ENCODE measurements at places on chromosomes 7 and 10.

- DNase-seq: no peak
Measured at GRCh38 chr7:32779167-32779566, 112.4 kb downstream of the KBTBD2 start.

GRCh38 chr7:123415625-123416024 lies 118.8 kb downstream of the IQUB start:
- DNase-seq: no peak

DNA sequence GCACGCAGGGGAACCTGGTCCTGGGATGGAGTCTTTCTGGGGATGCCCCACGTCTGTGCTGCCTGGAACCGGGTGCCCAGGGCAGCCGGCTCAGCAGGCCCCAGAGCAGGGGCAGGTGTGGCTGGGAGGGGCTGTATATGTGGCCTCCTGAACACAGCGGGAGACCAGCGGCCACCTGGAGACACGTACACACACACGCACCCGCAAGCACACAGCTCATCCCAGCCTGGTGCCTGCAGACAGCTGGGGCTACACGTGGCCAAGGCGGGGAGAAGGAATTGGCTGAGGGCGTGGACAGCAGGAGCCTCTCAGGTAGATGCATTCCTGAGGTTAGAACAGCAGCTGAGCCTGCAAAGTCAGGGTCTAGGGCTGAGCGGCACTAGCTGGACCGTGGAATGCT lies 14.0 kb downstream of the ADAM8 start:
- DNase-seq: no peak

DNA sequence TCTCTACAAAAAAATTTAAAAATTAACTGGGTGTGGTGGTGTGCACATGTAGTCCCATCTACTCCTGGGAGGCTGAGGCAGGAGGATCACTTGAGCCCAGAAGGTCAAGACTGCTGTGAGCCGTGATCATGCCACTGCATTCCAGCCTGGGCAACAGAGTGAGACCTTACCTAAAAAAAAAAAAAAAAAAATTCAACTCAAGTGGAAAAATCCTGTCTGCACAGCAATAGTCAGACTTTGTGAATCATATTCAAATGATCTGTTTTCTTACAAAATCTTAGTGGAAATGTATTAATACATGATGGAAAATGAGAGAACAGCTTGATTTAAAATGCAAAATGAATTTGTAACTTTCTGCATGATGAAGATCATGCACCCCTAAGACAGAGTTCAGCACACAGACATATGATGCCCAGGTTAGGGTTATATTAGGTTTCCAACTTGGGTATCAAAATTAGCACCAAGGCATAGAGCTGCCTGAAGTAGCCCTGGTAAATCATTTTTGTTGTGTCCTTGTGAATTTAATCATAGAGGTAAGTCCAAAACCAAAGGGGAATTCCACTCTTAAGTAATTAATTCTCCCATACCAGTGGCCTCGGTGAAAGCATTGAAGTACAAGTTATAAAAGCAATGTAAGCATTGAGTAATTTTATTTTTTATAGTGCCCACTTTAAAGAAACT lies 93.8 kb downstream of the ADD3 start:
- no peak for DNase-seq

GRCh38 chr10:75428434-75429158 lies 2.8 kb upstream of the LRMDA start:
- DNase-seq: no peak

GRCh38 chr7:73521636-73522104 lies 423 bp downstream of the BAZ1B start:
- DNase-seq: no peak

- DNase-seq: peak; percentile 5
Measured at GRCh38 chr7:87934699-87935383, 790 bp downstream of the ADAM22 start.

DNA sequence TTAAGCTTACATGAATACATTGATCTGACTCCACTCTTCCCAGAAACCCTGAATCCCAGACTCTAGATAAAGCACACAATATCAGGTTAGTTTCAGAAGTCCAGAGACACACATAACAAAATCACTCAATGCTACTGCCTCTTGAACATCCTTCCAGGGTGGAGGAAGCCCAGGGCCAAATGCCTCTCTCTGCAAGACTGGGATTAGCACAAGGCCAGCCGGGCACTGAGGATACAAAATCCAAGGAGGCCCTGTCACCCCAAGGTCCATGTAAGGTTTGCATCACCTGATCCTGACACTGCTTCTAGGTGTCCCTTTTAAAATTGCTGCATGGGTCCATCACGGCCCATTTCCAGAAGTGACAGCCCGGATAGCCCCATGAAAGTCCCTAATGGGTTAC lies 2.6 kb upstream of the PLXNA4 start:
- DNase-seq: no peak

GRCh38 chr7:18913106-18913505 lies 204.3 kb downstream of the TWIST1 start:
- DNase-seq: no peak

- no peak for DNase-seq
Measured at GRCh38 chr7:4906682-4907081, 23.2 kb upstream of the RADIL start.

DNA sequence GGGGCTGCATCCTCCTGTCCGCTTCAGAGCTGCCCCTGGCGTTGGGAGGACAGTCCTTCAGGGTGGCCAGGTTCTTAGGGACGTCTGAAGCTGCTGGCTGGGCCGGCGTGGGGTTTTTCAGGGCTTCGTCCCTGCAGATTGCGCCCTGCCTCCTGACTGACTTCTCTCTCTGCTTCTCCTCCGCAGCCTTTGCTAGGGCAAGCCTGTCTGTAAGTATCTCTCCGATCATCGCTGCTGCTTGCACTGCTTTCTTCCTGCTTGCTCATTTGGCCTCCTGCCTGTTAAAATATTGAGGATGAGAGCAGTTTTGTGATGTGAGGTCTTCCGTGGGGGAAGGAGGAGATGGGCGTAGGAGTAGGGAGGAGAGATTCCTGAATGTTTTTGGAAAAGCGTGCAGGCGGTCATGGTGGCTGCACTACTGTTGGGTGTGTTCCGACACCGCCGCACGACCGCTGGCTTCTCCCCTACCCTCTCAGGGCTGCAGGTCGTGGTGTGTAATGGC lies 25.3 kb downstream of the PFKFB3 start:
- DNase-seq: no peak

DNA sequence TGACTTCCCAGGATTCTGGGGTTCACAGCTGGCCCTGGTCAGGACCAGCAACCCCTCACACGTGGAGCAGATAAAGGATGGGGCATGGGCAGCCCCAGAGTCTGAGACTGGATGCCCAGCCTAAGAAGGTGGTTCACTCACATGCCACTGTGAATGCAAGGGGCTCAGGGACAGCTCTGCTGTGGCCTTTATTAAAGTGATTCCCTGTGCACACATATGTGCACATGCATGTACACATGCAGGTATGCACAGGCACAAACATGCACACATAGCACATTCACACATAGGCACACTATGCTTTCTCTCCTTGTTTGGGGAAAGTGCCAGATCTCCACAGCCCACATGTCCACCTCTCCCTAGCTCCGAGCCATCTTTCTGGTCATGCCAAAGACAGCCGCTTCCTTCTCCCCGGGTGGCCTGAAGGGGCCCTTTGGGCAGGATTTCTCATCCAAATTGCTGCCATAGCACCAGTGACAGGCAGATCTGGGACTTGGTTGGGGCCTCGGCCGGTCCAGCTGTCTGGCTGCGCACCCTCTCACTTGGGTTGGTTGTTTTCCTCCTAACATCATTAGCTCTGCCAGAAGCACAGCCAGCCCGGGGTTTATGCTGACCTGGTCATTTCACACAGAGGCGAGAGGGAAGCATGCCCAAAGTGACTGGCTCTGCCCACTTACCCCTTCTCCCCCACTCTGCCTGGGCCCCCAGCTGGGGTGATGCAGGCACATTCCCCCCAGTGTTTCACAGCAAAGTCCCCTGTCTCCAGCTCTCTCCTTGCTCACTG lies 1.4 kb downstream of the GCK start:
- no peak for DNase-seq

- no peak for DNase-seq
Measured at GRCh38 chr7:41685684-41686083, 17.2 kb downstream of the INHBA start.

DNA sequence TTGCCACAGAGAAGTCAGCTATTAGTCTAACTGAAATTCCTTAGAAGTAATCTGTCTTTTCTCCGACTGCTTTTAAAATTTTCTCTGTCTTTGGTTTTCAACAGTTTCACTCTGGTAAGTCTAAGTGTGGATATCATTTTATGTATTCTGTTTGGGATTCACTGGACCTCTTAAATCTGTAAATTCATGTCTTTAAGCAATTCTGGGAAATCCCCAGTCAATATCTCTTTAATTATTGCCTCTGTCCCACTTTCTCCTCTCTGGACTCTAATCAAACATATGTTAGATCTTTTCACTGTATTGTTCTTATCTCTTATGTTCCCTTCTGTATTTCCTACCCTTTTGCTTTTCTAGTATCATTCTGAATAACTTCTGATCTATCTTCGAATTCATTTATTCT lies 29.9 kb downstream of the CFAP43 start:
- no peak for DNase-seq

DNA sequence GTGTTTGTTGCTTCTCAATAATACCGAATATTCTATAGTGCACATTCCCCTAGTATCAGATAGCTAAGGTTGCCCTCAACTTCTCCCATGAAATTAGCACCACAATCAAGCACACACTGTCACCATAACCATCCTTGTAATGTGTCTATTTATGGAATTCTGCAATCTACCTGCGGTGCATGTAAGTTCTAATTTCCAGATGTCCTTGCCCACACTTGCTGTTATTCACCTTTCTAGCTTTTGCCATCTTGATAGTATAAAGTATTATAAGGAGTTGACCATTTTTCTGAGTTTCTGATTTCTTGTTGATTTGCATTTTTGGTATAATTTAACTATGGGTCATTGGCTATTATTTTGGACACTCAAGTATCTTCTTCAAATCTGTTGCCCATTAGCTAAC lies 490.1 kb upstream of the GALNT17 start:
- DNase-seq: no peak

GRCh38 chr7:2354939-2355704 lies 495 bp downstream of the EIF3B start:
- no peak for DNase-seq

DNA sequence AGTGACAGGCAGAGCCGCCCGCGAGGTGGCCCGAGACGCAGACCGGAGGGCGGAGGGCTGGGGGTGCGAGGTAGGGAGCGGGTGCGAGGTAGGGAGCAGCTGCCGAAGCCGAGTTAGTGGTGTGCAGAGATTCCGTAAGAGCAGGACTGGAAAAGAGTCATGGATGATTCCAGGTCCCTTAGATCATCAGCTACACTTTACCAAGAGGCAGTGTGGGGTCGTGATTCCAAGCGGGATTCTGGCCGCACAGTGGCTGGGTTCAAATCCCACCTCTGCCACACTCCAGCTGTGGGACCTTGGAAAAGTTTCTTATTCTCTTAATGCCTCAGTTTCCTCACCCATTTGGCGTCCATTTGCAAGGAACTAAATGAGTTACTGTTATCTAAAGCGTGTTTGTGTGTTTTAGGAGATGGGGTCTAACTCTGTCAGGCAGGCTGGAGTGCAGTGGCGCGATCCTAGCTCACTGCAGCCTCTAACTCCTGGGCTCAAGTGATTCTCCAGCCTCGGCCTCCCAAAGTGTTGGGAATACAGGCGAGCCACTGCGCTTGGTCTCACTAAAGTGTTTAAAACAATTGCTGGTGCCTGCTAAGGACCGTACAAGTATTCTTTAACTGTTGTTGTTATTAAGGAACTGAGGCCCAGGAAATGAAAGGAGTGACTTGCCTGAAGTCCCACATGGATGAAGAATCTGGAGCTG lies 1.1 kb downstream of the NDUFB2 start:
- no peak for DNase-seq

DNA sequence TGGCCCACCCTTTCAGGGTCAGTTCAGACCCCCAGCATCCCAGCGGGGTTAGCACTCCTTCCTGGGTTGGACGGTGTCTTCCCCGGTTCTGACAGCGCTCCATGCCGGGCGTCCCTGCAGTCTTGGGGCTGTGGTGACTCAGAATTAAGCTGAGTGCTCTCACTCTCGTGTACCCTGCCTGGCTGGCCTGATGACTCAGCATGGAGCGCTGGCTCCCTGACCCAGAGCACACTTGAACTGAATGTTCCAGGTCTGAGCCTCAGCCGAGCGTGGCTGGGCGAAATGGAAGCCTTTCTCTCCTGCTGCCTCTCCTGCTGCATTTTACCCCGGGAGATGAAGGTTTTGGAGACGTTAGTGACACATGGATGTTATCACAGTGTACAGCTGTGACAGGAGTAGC lies 7.1 kb downstream of the BAG3 start:
- DNase-seq: no peak

DNA sequence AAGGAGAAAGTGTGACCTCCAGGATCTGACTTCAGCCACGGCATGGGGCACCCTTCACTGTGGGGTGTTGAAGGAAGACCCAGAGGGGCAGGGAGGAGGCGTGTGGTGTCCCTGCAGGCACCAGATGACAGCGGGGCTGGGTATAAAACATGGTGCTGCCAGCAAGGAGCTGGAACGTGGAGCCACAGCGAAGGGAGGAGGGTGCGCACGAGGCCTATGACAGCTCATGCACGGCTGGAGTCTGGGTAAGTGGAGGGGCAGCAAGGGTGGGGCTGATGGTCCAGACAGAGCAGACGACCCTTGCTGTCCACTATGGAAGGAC lies 27.8 kb upstream of the FOXL3 start:
- DNase-seq: no peak

GRCh38 chr7:74373536-74373935 lies 80.2 kb upstream of the GTF2IRD1 start:
- DNase-seq: no peak

DNA sequence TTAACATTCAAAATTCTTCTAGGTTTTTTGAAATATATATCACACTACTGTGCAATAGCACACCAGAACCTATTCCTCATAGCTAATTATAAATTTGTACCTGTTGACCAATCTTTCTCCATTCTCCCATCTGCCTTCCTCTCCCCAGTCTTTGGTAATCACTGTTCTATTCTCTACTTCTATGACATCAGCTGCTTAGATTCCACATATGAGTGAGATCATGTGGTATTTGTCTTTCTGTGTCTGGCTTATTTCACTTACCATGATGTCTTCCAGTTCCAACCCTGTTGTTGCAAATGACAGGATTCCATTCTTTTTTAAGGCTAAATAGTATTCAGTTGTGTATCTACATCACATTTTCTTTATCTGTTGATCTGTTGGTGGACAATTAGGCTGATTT lies 54.4 kb upstream of the CCDC6 start:
- DNase-seq: no peak

- DNase-seq: no peak
Measured at GRCh38 chr7:133947458-133948254, 179.5 kb upstream of the LRGUK start.

DNA sequence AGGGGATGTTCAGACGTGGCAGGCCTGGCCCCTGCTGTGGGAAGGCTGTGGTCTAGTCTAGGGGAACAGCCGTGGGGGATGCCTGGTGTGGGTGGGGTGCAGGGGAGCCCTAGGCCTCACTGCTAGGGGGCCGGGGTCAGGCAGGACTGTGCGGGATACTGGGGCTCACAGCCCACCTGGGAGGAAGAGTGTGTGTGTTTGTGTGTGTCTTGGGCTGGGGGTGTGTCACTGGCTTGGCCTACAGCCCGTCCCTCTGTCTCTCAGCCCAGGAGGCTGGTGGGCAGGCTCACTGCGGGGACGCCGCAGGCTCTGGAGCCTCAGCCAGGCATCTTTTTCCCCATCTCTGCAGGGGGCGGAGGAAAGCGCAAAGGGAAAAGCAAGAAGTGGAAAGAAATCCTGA lies 118.8 kb downstream of the GRK5 start:
- no peak for DNase-seq

Data from HS-5 (cell line).